Muscle of back (tissue), 13 donors: ENCODE measurements at places on chromosomes 12 and 14. TPM values are rescaled to one million over a fixed set of nuclear protein-coding genes. Genes with fewer than 3 reads are reported as not detected.

DNA sequence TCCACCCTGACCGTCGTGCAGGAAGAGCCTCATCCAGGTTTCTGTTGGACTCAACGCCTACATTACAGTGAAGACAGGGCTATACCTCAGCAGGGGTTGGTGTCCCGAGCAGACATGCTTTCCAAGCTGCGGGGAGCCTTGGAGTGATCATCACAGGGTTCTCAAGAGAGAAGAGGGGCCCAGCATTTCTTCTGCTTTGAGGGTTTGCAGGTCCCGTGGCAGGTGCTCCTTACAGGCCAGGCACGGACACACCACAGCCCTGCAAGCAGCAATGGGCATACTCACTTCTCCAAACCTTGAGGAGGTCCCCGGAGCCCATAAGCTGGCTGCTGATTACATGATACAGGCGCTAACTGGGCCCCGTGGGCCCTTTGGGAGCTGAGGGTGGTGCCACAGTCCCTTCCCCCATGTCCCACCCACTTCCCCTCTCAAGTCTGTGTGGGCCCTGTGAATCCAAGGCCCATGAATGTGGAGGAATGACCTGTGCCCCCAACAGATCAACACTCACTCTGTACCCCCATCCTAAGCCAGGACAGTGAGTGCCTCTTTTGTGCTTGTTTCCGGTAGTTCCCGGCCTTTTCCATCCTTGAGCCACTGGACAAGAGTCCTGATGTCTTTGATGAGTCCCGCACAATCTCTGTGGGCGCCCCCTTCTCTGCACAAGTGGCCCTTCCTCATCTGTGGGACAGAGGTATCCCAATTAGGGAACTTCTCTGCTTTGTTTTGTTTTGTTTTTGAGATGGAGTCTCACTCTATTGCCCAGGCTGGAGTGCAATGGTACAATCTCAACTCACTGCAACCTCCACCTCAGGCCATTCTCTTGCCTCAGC lies 1.1 kb downstream of the AQP2 start:
- DNase-seq = no peak

- no peak for DNase-seq
Measured at GRCh38 chr12:72966684-72967083, 694.5 kb downstream of the TRHDE start.

- DNase-seq = no peak
Measured at GRCh38 chr12:4796694-4797482, 76.7 kb downstream of the GALNT8 start.

DNA sequence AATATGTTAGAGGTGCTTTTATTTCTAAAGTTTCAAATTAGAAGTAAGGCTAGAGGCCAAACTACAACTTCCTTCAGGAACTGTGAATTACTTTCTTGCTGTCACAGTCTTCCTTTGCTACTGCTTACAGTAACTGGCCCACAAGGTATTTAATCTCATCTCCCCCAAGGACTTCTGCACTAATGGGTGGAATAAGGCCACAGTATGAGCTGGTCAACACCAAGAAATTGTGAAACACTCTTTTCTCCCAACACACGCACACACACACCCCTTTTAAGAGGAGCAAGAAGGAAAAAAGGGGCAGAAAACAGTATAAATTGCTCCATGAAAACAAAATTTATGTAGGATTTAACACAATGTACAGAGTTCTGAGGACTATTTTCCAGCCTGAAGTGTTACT lies 45.6 kb downstream of the SCAF11 start:
- DNase-seq = no peak

- DNase-seq = no peak
Measured at GRCh38 chr14:52874389-52874788, 76.5 kb downstream of the FERMT2 start.

DNA sequence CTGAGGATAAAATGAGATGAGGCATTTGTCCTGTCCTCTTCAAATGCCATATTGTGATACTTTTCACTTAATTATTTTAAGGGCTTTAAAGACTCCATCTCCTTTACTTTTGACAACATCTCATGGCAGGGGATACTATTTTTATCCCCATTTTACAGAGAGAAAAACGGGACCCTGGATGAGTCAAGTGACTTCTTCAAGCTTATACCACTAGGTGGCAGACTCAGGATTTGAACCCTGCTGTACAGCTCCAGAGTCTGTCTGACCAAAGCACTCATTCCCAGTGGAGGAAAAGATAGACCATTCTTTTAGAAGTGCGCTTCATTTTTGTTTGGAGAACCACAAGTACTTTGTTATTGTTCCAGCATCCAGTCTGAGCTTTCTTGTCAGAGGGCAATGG lies 1.7 kb upstream of the SMOC1 start:
- DNase-seq = no peak

DNA sequence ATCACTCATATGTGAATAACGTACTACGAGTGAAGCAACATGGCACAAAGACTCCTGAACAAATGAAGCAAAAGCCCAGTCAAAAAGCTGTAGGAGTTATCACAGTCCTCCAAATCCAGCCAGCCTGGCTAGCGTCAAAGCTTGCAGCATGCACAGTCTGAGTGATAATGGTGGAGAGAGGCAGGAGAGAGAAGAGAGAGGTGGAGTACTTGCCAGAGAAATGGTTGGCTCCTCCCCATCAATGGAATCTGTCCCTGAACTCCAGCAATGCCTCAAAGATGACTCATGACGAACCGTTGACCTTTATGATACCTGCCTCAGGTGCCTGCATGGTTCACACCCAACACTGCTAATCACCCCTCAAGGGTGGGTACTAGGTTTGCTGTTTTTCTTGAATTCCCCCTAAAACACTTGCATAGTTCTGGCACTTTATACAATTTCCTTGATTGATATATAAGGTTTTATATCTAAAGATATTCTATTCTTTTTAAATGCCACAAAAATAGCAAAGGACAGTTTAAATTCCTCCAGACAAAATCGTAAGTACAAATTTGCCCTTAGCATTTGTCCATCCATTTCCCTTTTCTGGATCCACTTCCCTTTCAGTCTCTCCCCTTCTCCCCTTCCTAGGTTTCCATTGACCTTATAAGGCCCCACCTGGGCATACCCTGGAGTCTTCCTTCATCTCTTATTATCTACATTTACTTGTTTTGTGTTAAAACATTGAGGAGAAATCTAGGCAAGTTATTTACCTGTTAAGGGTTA lies 10.2 kb downstream of the ARHGDIB start:
- DNase-seq = no peak

- DNase-seq = no peak
Measured at GRCh38 chr12:74245458-74245857, 292.2 kb upstream of the ATXN7L3B start.

DNA sequence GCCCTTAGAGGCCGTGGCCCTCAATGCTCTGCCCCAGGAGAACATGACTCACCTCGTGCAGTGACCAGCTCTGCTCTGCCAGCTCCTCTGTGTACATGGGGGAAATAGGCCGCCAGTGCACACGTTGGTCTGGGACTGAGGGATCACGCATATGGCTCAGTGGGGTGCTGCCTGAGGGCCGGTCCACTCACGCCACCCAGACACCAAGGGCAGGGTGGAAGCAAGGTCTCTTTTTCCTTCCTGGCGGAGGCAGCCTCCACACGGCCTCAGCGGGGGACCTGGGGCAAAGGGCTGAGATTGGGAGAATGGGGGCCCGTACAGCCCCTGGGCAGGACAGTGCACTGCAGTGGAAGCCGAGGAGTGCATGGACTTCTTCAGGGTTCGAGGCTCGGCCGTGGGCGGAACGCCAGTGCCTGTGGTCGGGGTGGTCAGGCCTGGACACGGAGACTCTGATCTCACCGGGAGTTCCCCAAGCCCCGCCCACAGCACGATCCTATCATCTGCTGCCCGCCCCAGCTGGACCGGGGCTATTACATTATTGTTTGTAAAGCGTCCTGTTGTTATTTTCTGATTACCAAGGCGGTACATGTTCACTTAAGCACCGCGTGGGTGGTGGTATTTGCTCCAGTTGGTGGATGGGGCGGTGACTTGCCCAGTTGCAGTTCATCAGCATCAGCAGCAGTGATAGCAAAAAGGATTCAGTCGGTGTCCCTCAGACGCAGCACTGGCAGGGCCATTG lies 38.8 kb upstream of the TDRD9 start:
- no peak for DNase-seq

DNA sequence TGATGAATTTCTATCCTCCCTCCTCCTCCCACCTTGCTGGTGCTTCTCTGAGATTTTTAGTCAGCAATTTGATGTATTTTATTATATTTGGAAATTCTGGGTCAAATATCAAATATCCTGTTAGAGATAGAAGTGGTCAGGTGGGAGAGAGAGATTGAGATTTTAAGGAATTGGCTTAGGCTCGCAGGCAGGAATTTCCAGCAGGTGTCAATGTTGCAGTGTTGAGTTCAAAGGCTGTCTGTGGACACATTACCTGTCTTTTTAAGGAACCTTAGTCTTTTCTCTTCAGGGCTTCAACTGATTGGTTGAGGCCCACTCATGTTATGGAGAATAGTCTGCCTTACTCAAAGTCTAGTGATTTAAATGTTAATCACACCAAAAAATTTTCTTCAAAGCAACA lies 457.3 kb downstream of the FLRT2 start:
- no peak for DNase-seq

RPGRIP1 gene
- polyA plus RNA-seq = 0.54 TPM

KRT6C gene
- not detected for polyA plus RNA-seq

TTC6 gene
- polyA plus RNA-seq = not detected
